GM13976 (cell line): ENCODE measurements at places on chromosomes 7 and 10.

GRCh38 chr10:63795094-63795860 lies 274.1 kb downstream of the REEP3 start:
- DNase-seq: no peak

DNA sequence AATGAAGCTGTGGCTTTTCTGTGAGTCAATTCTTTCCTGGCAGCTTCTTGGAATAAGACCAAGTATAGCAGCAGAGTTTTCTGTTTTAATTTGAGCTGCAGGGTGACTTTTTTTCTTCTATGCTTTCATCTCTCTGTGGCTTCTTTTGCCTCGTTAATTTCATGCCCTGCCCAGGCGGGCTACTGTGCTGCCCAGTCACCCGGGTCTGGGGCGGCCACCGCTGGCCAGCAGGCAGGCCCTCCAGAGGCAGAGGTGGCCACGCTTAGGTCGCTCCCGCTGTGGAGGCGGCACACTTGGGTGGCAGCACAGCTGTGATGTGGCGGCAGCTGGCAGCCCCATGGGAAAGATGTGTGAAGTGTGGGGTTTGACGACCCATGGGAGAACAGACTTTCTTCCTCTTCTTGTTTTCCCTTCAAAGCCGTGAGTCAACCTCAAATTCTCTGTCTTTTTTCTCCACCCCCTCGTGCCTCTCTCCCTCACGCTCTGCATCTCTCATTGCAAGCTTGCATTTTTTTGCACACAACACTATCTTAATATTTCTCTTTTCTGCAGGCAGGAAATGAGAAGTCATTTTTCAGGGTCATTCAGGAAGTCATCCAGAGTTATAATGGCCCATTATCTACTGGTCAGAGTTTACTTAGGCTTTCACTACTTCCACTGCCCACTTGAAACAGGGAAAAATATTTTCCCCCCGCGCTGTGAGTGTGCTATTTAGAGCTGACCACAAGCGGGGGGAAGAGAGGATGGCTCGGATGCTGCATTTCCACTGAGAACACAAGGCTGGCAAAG lies 67.8 kb downstream of the EGFR start:
- DNase-seq: peak; percentile 54

- DNase-seq: no peak
These were observed 150.2 kb downstream of the GRK5 start for GRCh38 chr10:119357412-119358151.

- no peak for DNase-seq
These were observed 30.8 kb upstream of the CRYGN start for GRCh38 chr7:151470711-151471110.

- DNase-seq: no peak
These were observed 73.2 kb upstream of the PDK4 start for GRCh38 chr7:95669513-95669912.
